SW480 (cell line): ENCODE measurements at places on chromosomes 12 and 14.

DNA sequence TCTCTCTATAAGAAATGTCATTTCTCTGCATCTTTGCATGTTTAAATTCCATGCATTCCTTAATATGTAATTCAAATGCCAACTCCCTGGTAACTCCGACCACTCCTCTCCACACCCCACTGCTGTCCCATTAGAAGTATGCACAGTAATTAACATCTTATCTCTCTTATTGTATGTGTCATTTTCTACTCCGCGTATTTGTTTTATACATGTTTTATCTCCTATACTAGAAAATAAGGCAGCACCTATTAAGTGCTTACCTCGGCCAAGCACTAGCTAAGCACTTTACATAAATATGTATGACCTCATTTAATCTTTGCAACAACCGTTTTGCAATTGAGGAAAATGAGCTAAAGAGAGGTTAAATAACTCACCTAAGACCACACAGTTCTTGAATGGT is 469.8 kb downstream of the BCAT1 start:
- DNase-seq: peak; percentile 23

- DNase-seq: no peak
These were observed 184.2 kb upstream of the LHX5 start for GRCh38 chr12:113655919-113656318.

DNA sequence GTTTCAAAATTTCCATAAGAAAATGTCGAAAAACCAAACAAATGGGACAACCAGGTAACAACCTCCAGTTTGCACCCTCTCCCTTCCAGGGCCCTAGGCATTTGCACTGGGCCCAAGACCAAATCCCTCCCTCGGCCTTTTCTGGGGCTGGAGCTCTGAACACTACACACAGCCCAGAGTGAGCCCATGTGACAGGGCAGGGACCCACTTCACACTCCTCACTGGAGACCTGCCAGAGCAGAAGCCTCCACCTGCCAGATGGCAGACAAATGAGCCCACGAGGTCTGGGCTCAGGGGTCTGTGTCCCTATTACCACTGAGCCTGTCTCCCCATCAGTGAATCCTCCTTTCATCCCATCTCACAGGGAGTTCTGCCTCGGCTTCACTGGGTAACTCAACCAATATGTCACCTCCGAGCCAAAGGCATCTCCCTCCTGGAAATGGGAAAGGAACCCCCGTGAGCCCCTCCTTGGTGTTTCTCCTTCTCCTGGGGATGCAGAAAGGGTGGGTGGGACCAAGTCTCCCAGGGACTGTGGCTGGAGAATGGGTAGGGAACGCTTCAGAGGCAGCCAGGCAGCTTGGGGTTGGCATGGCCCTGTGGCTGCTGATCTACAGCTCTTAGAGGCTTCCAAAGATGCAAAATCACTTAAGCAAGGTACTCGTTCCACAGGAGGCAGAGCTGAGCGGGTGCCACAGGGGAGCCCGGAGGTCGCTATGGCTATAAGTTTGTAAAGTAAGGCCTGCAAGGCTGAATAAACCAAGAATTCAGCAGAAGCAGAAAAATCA is 10.6 kb downstream of the VWF start:
- DNase-seq: no peak

- no peak for DNase-seq
These were observed 215.1 kb downstream of the CACNA1C start for GRCh38 chr12:2267703-2268470.
